Right kidney (tissue), 9 donors: ENCODE measurements at places on chromosomes 2 and 18.

DNA sequence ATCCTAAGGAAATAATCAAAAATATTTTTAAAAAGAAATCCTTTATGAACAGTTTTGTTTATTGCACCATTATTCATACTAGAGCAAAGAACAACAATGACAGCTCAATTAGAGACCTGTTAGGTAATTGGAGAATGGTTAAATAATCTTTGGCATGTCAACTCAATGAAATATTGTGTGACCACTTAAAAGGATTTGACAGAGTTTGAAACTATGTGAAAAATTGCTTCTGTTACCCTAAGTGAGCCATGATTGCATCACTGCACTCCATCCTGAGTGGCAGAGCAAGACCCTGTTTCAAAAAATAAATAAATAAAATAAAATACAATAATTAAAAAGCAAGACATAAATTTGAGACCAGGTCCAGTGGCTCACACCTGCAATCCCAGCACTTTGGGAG, 66.1 kb upstream of the ATP8B1 start:
- DNase-seq, result no peak

DNA sequence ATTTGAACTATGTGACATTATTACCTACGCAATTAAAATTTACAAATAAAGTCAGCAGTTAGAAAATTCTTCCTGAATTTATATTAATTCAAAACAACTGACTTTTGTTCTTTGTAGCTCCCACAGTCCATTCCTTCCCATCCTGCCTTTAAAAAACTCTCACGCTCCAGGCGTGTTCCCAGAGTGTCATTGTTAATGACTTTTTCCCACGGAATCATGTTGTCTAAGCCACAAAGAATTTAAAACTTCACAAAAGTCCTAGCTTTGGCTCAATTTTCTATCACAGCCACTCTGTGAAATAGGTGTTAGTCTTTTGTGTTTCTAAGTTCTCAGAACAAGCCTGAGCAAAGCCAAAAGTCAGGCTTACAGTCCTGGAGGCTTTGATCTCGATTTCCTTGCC, 26.5 kb downstream of the SLC1A4 start:
- DNase-seq, result no peak

GRCh38 chr2:240300840-240301239, 134.6 kb upstream of the GPC1 start:
- DNase-seq, result no peak

DNA sequence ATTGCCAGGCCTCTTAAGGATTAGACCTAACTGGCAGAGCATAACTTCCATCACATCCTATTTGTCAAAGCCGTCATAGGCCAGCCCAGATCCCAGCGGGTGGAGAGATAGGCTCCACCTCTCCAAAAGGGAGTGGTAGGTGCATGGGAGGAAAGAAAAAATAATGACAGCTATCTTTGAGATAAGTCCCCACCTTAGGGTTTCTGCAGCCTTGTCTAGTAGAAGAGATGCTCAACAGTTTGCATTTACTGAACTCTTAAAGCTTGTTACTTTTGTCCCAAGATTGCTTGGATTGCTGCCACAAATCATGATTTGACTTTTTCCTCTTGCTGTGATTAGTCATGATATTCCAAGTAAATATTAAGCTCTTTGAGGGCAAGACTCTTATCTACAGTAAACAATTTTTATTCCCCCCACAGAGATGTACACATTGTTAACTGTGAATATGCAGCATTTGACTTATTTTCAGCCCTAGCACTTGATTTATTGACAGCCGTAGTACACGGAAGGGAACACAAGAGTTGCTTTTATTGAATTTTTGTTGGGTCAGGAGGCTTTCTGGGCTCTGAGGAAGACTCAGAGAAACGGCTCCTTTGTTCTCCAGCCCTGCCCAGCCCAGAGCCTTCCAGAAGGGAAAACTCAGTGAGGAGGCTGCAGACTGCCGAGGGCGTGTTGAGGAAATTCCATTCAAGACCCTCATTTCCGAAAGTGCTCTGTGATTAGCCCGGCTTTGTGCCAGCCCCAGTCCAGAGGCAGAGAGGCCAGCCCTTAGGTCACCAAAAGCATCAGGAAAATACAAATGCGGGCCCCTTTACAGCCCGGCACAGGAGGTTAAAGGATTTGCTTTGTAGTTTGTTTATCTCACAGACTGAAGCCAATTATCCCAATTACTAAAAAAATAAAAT, 75.5 kb upstream of the ZNF532 start:
- DNase-seq, result peak; percentile 63

- DNase-seq, result peak; percentile 11
Measured at GRCh38 chr2:44016282-44016681, 20.5 kb upstream of the LRPPRC start.

GRCh38 chr2:108189316-108189715, 50.5 kb upstream of the SULT1C3 start:
- peak; percentile 4 for DNase-seq

DNA sequence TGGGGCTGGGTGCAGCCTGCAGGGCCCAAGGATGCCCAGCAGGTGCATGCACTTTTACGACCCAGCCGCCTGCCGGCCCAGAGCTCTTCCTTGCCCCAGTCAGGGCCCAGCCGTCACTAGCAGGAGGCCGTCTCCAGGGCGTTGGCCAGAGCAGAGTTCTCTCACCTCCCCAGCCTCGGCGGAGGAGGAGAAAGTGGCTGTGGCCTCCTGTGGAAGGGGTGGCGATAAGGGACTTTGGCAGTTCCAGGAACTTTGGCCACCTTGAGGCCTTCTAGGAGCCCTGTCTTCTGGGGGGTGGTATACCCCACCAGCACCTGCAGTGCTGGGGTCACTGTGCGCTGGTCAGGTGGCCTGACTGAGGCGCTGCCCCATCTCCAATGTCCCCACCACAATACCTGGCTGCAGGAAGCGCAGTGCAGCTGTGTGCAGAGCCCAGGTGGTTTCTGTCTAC, 22.0 kb downstream of the NPPC start:
- no peak for DNase-seq
